ENCODE measurements at places on chromosomes 2 and 18.
A peak's percentile ranks its signal among the peaks of the same experiment; 100 is the strongest.

DNA sequence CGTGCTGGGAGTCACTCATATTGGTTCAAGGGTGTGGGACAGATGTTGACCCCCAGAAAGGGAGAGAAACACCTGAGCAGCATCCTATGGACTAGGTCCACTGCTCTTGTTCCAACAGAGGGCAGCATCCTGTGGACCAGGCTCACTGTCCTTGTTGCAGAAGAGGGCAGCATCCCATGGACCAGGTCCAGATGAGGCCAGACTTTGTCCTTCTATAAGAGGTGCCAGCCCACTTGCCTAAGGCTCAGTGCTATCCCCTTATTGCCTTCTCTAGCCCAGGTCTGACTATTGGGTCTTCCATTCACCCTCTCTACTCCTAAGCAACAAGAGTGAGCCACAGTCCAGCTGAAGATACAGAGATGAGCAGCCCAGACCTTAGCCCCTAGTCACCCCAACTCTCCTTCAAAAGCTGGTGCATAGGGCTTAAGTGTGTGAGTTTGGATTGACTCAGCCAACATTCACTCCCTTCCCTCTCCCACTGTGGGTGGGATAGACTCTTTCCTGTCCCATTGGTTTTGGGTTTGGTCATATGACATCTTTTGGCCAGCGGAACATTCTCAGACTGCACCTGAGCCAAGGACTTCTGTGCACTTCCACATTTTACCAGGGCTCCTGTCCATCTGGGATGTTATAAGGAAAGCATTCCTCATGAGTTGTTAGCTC is 132.4 kb upstream of the GPC1 start:
- DNase-seq = no peak
- no peak overlapping the region for H3K27ac ChIP-seq
- H3K4me1 ChIP-seq = no peaks in the 10 kb centered on the region
- H3K4me3 ChIP-seq = no peak overlapping the region

GRCh38 chr2:237590272-237591140 is at the start of gene RAB17:
Gene RAB17, minus strand, starts transcription at chr2:237590734. Its CDS starts 4,580 bp downstream, at chr2:237586154.
- no peaks in the 10 kb centered on the region for H3K36me3 ChIP-seq
- peak; percentile 71 for DNase-seq
- H3K4me3 ChIP-seq = no peak within 1 kb of the TSS
- H3K27me3 ChIP-seq = no peaks in the 10 kb centered on the region
- peaks cover 46% of the 10 kb centered on the region for H3K4me1 ChIP-seq

GRCh38 chr18:73520229-73520628 is 627.4 kb downstream of the FBXO15 start:
- no peaks in the 10 kb centered on the region for H3K27me3 ChIP-seq
- no peaks in the 10 kb centered on the region for H3K4me1 ChIP-seq
- H3K27ac ChIP-seq = no peak overlapping the region
- no peak for DNase-seq
- no peak overlapping the region for H3K4me3 ChIP-seq

- no peaks in the 10 kb centered on the region for H3K4me1 ChIP-seq
- H3K27ac ChIP-seq = no peak overlapping the region
- DNase-seq = peak; percentile 42
- H3K36me3 ChIP-seq = peaks cover 3% of the 10 kb centered on the region
- no peak overlapping the region for H3K4me3 ChIP-seq
Measured at GRCh38 chr2:218516614-218517013, 51.5 kb downstream of the USP37 start.

Measured in trophoblast cell (in vitro differentiated cells and primary cell).